ENCODE measurements at places on chromosomes 5 and 9.

DNA sequence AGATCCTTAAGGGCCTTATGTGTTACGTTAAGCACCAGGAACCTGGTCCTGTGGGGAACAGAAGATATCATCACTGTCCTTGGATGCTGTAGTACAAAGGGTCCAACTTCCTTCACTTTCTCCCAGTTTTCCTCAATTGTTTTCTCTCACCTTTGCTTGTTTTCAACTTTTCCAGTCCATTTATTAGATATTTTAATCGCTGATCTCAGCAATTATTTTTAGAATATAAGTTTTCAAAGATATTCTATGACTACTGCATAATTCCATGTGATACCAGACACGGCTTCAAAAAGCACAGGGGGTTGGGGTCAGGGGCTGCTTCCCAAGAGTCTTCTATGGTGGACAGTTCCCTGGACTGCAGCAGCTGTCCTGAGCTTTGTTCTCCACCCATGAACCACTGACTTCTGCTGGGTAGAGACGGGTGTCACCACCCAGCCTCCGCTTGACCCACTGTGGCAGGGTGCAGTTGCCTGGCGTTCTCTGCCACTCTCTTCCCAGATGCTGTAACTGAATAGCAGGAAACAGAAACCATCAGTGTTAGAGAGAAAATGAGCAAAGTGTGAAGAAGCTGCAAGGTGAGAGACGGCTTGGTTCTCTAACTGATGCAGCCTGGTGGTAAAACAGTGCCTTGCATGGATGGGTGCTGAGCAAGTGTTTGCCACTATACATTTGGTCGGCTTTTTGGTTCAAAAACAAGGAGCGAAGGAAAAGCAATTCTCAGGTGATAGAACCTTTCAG, 383.0 kb downstream of the RAB3C start:
- DNase-seq = no peak

GRCh38 chr5:97745817-97746216, 562.8 kb upstream of the RIOK2 start:
- peak; percentile 7 for DNase-seq

GRCh38 chr5:56088967-56089829, 94.4 kb upstream of the IL6ST start:
- peak; percentile 56 for DNase-seq

DNA sequence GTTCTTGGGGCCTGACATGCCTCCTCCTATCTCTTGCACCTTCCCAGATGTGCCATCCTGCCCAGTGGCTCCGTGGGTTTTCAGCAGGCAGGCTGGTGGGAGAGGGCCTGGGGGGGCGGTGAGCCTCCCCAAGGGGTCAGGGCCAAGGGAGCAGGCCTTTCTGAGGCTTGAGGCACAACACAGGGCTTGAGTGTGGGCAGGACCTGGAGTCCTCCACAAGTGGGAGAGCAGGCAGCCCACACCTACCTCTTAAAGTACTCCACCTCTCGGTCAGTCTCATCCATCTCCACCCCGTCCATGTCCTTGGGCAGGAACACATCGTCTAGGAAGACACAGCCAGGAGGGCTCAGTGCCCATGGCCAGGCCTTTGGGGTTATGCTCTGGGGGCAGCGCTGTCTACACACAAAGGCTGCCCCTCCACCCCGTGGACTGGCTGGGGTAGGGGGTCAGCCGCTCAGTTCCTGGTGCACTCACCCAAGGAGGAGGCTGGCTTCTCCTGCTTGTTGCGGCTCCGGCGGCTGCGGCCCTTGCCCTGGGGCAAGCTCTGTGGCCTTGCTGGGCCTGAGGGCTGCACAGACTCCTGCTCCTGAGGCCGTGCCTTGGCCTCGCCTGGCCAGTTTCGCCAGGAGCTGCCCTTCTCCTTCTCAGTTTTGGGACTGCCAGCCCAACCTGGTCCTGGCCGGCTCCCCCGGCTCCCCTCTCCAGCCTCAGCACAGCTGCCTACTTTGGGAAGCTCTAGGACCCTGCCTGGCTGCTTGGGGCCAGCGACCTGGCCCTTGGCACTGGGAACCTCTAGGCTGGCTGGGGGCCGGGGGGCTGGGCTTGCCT, 7.2 kb upstream of the DDX41 start:
- DNase-seq = no peak

GRCh38 chr5:96788112-96788749, 19.5 kb downstream of the ERAP1 start:
- peak; percentile 18 for DNase-seq

- no peak for DNase-seq
Observed at GRCh38 chr5:138458384-138458783, 6.9 kb upstream of the EGR1 start.

DNA sequence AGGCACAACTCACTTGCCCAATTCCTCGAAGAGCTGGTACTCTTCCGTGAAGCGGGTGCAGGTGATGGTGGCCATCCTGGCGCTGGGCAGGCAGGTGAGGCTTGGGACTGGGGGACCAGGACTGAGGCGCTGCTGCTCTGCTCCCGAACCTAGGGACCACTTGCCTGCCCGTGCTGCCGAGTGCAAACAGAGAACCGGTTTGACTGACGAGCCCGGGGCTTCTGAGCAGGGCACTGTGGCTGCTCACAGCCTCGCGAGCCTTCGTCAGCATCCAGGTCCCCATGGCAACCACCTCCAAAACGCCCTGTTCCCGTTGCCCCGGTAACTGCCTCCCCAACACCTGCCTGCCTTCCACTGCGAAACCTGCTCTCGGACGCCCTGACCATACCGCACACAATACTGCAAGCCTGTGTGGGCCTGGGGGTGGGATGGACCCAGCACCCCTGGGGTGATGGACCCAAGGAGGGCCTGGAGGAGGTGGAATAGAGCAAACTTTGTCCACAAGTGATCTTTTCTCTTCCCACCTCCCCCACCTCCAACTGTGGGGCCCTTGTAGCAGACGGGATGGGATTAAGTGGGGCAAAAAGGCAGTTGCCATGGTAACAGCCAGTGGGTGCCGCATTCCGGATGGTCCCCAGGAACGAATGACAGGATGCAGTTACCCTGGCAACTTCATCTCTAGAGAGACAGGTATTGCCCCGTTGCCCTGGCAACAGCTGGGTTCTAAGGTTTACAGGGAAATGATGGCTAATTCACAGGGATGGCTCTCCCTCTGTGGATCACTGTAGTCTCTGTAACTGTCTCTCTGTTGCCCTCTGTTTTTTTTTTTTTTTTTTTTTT, at the start of gene CAMK2A:
CAMK2A (minus strand) TSS at position 223 of the 840 bp plus-strand sequence; CDS start at position 75, 148 bp downstream.
- DNase-seq = no peak

GRCh38 chr5:81125959-81126358, 107.2 kb upstream of the CKMT2 start:
- DNase-seq = no peak

All from brain microvascular endothelial cell (primary cell).